ENCODE measurements at places on chromosomes 16 and 17. TPM values are rescaled to one million over a fixed set of nuclear protein-coding genes. Genes with fewer than 3 reads are reported as not detected.

The SOX8 gene
- 1.3 TPM for polyA plus RNA-seq

The KRT24 gene
- not detected for polyA plus RNA-seq

The TGFB1I1 gene
- polyA plus RNA-seq, result 0.08 TPM

The THRA gene
- 23.3 TPM for polyA plus RNA-seq

The DHRS7C gene
- not detected for polyA plus RNA-seq

The TLCD1 gene
- 0.22 TPM for polyA plus RNA-seq

The TBC1D3E gene
- polyA plus RNA-seq, result not detected

The PHKB gene
- polyA plus RNA-seq, result 25.1 TPM

The ZNF469 gene
- polyA plus RNA-seq, result 0.10 TPM

The CDIPT gene
- polyA plus RNA-seq, result 95.7 TPM

The DPEP3 gene
- 1.5 TPM for polyA plus RNA-seq

The HMOX2 gene
- polyA plus RNA-seq, result 123 TPM

The KRTAP2-2 gene
- polyA plus RNA-seq, result not detected

The GNGT2 gene
- polyA plus RNA-seq, result 25.8 TPM

The SPNS3 gene
- 11.6 TPM for polyA plus RNA-seq

The CNGB1 gene
- polyA plus RNA-seq, result not detected

The ATP6V0C gene
- 84.9 TPM for polyA plus RNA-seq

The MYH1 gene
- polyA plus RNA-seq, result not detected

The CD7 gene
- 233 TPM for polyA plus RNA-seq

The HIGD1B gene
- not detected for polyA plus RNA-seq

The SMARCE1 gene
- polyA plus RNA-seq, result 229 TPM

The PMM2 gene
- 26.0 TPM for polyA plus RNA-seq

The HEATR9 gene
- not detected for polyA plus RNA-seq

The ZDHHC1 gene
- polyA plus RNA-seq, result 0.27 TPM

The KRTAP9-2 gene
- not detected for polyA plus RNA-seq

The RRAD gene
- not detected for polyA plus RNA-seq

The HSD17B1 gene
- 0.98 TPM for polyA plus RNA-seq

The MLKL gene
- polyA plus RNA-seq, result 8.2 TPM

The CD300A gene
- polyA plus RNA-seq, result 10.0 TPM

The TMEM92 gene
- not detected for polyA plus RNA-seq

The MEIOB gene
- not detected for polyA plus RNA-seq

The RTN4RL1 gene
- 0.25 TPM for polyA plus RNA-seq

Measured in naive thymus-derived CD8-positive, alpha-beta T cell (primary cell).